Kidney (tissue), 22 donors: ENCODE measurements at places on chromosomes 1 and 21. TPM values are rescaled to one million over a fixed set of nuclear protein-coding genes. Genes with fewer than 3 reads are reported as not detected.

GRCh38 chr1:182015360-182015759 is 46.2 kb downstream of the ZNF648 start:
- no peaks in the 10 kb centered on the region for H3K4me1 ChIP-seq
- no peaks in the 10 kb centered on the region for H3K36me3 ChIP-seq
- no peak overlapping the region for H3K27ac ChIP-seq
- no peaks in the 10 kb centered on the region for H3K27me3 ChIP-seq
- H3K4me3 ChIP-seq: no peak overlapping the region
- DNase-seq: no peak

DNA sequence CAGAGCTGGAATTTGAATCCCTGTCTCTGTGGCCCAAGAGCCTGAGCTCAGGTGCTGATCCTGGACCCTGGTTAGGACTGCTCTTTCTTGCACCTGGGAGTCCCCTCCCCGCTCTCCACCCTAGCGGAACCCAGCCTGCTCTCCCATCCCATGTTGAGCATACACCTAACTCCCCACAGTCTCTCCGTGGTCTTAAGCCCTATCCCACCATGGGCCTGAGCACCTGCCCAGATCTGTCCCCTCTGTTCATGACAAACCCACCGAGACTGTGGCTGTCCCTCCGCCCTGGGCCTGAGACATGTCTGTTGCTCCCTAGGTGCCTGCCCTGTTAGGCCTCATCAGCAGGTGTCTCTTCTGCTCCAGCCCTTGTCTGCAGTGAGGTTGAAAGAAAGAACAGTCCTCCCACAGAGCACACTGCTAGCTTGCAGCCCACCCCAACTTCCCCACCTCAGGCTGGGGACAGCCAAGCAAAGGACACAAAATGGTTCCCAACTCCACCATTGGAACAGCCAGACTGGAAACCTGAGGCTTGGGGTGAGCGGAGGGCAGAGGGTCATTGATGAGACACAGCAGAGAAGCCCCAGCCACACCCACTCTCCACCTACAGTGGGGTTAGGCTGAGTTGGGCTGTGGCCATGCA is 118.5 kb downstream of the MATN1 start:
- no peak overlapping the region for H3K27ac ChIP-seq
- H3K36me3 ChIP-seq: no peaks in the 10 kb centered on the region
- no peaks in the 10 kb centered on the region for H3K4me1 ChIP-seq

- H3K27ac ChIP-seq: no peak overlapping the region
- DNase-seq: no peak
- H3K4me3 ChIP-seq: no peak overlapping the region
- H3K36me3 ChIP-seq: no peaks in the 10 kb centered on the region
- no peaks in the 10 kb centered on the region for H3K27me3 ChIP-seq
Measured at GRCh38 chr1:151485685-151486255, 25.4 kb upstream of the CGN start.

DNA sequence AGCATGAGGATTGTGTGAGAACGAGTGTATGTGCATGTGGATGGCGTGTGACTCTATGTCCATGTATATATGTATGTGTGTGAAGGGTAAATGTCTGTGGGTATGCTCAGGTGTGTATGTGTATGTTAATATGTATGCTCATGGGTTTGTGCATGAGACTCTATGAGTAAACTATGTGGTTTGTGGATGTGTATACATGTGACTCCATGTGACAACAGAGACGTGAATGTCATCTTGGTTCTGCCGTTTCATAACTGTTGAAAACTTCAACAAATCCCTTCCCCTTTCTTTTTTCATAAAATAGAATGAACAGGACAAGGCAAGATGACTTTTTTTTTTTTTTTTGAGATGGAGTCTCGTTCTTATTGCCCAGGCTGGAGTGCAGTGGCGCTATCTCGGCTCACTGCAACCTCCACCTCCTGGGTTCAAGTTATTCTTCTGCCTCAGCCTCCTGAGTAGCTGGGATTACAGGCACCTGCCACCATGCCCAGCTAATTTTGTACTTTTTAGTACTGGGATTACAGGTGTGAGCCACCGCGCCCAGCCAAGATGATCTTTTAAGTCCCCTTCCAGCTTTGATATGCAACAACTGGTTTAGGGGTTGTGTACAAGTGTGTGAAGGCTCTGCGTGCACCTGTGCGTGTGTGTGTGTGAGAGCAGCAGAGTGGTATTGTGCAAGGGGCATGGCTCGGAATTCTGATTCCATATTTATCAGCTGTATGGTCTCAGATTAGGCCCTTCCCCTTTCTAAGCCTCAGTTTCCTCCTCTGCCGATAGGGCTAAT is 106.3 kb downstream of the EBNA1BP2 start:
- peaks cover 5% of the 10 kb centered on the region for H3K4me1 ChIP-seq
- H3K36me3 ChIP-seq: no peaks in the 10 kb centered on the region
- DNase-seq: no peak
- H3K27me3 ChIP-seq: no peaks in the 10 kb centered on the region
- H3K4me3 ChIP-seq: no peak overlapping the region
- H3K27ac ChIP-seq: no peak overlapping the region

GRCh38 chr21:29640080-29640508 is 299.7 kb downstream of the GRIK1 start:
- no peak for DNase-seq
- no peak overlapping the region for H3K4me3 ChIP-seq
- no peaks in the 10 kb centered on the region for H3K4me1 ChIP-seq
- no peaks in the 10 kb centered on the region for H3K27me3 ChIP-seq

GRCh38 chr1:157137408-157138219 is 581 bp downstream of the ETV3 start:
- peak overlapping the region; percentile 96 for H3K27ac ChIP-seq
- peak overlapping the region; percentile 86 for H3K4me3 ChIP-seq
- peaks cover 18% of the 10 kb centered on the region for H3K4me1 ChIP-seq
- H3K36me3 ChIP-seq: peaks cover 23% of the 10 kb centered on the region

DNA sequence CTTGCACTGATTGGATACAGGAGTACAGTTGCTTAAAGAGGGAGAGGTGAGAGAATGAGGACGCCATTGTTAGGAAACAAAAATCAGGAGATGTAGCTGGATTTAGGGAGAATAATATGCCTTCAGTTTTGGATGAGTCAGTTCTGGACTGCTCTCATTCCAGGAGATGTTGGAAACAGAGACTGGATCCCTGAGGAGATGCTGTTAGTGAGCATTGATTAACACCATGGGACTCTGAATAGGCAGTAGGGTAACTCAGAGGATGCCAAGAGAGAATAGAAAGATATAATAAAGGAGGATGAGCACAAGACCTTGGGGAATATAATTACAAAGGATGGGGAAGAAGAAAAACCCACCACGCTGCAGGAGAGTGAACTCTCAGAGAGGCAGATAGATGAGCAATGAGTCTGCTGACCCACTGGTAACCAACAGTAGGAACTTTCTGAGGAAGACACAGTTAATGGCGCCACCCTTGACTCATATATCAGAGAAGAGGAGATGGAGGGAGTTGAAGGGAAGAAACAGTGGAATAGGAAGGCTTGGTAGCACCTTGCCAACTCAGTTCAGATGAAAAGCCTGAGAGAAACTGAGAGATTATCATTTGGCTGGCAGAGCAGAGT is 10.5 kb downstream of the KCNJ15 start:
- no peaks in the 10 kb centered on the region for H3K4me1 ChIP-seq
- H3K4me3 ChIP-seq: no peak overlapping the region
- no peaks in the 10 kb centered on the region for H3K36me3 ChIP-seq

GRCh38 chr1:143574891-143575520 is 396.8 kb downstream of the FAM72C start:
- no peaks in the 10 kb centered on the region for H3K27me3 ChIP-seq
- no peak overlapping the region for H3K4me3 ChIP-seq
- H3K4me1 ChIP-seq: no peaks in the 10 kb centered on the region
- H3K36me3 ChIP-seq: no peaks in the 10 kb centered on the region
- H3K27ac ChIP-seq: no peak overlapping the region

GRCh38 chr1:91537281-91537986 is 36.8 kb downstream of the CDC7 start:
- no peaks in the 10 kb centered on the region for H3K27me3 ChIP-seq
- H3K36me3 ChIP-seq: no peaks in the 10 kb centered on the region
- H3K4me1 ChIP-seq: no peaks in the 10 kb centered on the region
- no peak overlapping the region for H3K4me3 ChIP-seq

LCE3E gene
- not detected for total RNA-seq

GRCh38 chr1:36135330-36135667 is 10.3 kb upstream of the COL8A2 start:
- no peak for DNase-seq
- H3K27me3 ChIP-seq: no peaks in the 10 kb centered on the region
- peaks cover 4% of the 10 kb centered on the region for H3K4me1 ChIP-seq
- no peak overlapping the region for H3K27ac ChIP-seq
- no peak overlapping the region for H3K4me3 ChIP-seq
- peaks cover 27% of the 10 kb centered on the region for H3K36me3 ChIP-seq

TRIM46 gene
- 2.1 TPM for total RNA-seq

OXCT2 gene
- 0.98 TPM for total RNA-seq

PRAMEF18 gene
- not detected for total RNA-seq

- no peak for DNase-seq
- H3K36me3 ChIP-seq: no peaks in the 10 kb centered on the region
- no peaks in the 10 kb centered on the region for H3K27me3 ChIP-seq
- no peak overlapping the region for H3K27ac ChIP-seq
- H3K4me3 ChIP-seq: no peak overlapping the region
Measured at GRCh38 chr1:178921499-178921898, 50.6 kb upstream of the ANGPTL1 start.
